ENCODE measurements at places on chromosomes 2 and 18. TPM values are rescaled to one million over a fixed set of nuclear protein-coding genes. Genes with fewer than 3 reads are reported as not detected.

TSPYL6 gene
- total RNA-seq: not detected

RBM45 gene
- 19.0 TPM for total RNA-seq

UGT1A10 gene
- total RNA-seq: not detected

TBR1 gene
- total RNA-seq: not detected

ABHD1 gene
- 0.10 TPM for total RNA-seq

SCN9A gene
- total RNA-seq: 0.52 TPM

MLPH gene
- not detected for total RNA-seq

METTL5 gene
- total RNA-seq: 61.6 TPM

DSG3 gene
- not detected for total RNA-seq

ESPNL gene
- 0.05 TPM for total RNA-seq

SPDYA gene
- total RNA-seq: 1.5 TPM

MATN3 gene
- not detected for total RNA-seq

IL36A gene
- not detected for total RNA-seq

KCNK3 gene
- total RNA-seq: not detected

MALL gene
- 0.19 TPM for total RNA-seq

ABCG5 gene
- total RNA-seq: not detected

GAREM1 gene
- not detected for total RNA-seq

TMEM198 gene
- total RNA-seq: 0.69 TPM

TMEM182 gene
- total RNA-seq: 2.5 TPM

CNRIP1 gene
- total RNA-seq: not detected

GEN1 gene
- 41.9 TPM for total RNA-seq

SATB2 gene
- total RNA-seq: 0.07 TPM

SERPINB11 gene
- total RNA-seq: not detected

All from activated CD4-positive, alpha-beta T cell treated with anti-CD3 and anti-CD28 coated beads, Interleukin-2, amount 10 ng/mL, durations not matched to agents 7 days and 5 days (primary cell).